ENCODE measurements at places on chromosomes 2 and 18. TPM values are rescaled to one million over a fixed set of nuclear protein-coding genes. Genes with fewer than 3 reads are reported as not detected.
A peak's percentile ranks its signal among the peaks of the same experiment; 100 is the strongest.

The RNF138 gene
- total RNA-seq, result 66.4 TPM

The NT5C1B gene
- not detected for total RNA-seq

The TMEM200C gene
- not detected for total RNA-seq

The GLI2 gene
- not detected for total RNA-seq

- no peaks in the 10 kb centered on the region for H3K27me3 ChIP-seq
- peak overlapping the region; percentile 76 for H3K4me3 ChIP-seq
- no peak for DNase-seq
- peak overlapping the region; percentile 79 for H3K27ac ChIP-seq
Observed at GRCh38 chr18:23259701-23260681, 124.7 kb downstream of the CABLES1 start.

The REG1B gene
- not detected for total RNA-seq

The PLGLB2 gene
- 2.5 TPM for total RNA-seq

The LHCGR gene
- not detected for total RNA-seq

DNA sequence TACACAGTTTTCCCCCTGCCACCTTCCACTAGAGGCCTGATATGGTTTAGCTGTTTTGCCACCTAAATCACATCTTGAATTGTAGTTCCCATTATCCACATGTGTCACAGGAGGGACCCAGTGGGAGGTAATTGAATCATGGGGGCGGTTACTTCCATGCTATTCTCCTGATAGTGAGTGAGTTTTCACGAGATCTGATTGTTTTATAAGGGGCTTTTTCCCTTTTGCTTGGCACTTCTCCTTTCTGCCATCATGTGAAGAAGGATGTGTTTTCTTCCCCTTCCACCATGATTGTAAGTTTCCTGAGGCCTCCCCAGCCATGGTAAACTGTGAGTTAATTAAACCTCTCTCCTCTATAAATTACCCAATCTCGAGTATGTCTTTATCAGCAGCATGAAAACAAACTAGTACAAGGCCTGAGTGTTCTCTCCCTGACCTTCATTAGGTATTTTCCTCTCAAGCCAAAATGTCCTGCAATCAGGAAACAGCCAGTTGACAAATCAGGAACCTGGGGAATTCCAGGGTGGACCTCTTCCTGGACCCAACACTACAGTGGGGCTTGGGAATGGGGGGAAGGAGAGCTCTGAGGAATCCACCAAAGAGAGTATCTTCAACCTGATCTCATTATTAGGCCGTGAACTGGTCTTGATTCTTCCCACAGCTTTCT is 129.9 kb downstream of the TXNL1 start:
- DNase-seq, result no peak
- peaks cover 8% of the 10 kb centered on the region for H3K4me1 ChIP-seq
- no peaks in the 10 kb centered on the region for H3K27me3 ChIP-seq
- H3K4me3 ChIP-seq, result no peak overlapping the region

DNA sequence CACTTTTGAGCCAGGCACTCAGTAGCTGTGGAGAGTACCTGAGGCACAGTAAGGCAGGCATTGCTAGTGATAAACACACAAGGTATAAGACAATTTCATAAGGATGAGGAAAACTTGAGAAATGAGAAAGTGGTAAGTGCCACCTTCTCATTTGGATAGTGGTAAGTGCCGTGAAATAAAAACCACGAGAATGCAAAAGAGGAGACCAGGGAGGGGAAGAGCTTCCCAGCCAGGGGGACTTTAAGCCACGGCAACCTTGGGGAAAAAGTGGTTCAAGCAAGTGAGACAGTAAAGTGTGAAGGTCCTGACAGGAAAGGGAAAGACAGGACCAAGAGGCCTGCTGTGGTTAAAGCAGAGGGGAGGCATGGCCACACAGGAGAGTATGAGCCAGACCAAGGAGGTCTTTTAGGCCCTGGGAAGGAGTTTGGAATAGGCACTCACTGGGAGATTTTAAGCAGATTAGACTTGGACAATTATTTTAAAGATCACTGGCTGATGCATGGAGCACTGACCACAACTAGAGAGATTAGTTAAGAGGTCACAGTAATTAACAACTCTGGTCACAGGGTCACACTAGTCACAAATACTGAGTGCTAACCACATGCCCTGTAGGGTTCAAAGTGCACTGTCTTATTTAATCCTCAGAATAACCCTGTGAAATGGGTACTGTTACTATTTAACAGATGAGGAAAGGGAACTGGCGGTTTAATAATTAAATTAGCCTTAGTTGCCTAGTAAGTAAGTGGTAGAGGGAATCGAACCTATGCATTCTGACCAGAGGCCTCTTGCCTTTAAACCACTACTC is 50.1 kb downstream of the THOC1 start:
- H3K36me3 ChIP-seq, result peaks cover 76% of the 10 kb centered on the region
- peak overlapping the region; percentile 50 for H3K27ac ChIP-seq
- H3K4me3 ChIP-seq, result no peak overlapping the region
- no peaks in the 10 kb centered on the region for H3K4me1 ChIP-seq
- no peak for DNase-seq
- H3K27me3 ChIP-seq, result no peaks in the 10 kb centered on the region

Data from activated B cell treated with CpG ODN at 0.5 μM for 24 hours (primary cell).